Amniotic epithelial cell (primary cell): ENCODE measurements at places on chromosomes 4 and X.

GRCh38 chr4:121736735-121737351 is 28.1 kb downstream of the SMIM43 start:
- DNase-seq, result peak; percentile 56

- DNase-seq, result no peak
Measured at GRCh38 chr4:153018031-153018430, 81.9 kb downstream of the FHDC1 start.

DNA sequence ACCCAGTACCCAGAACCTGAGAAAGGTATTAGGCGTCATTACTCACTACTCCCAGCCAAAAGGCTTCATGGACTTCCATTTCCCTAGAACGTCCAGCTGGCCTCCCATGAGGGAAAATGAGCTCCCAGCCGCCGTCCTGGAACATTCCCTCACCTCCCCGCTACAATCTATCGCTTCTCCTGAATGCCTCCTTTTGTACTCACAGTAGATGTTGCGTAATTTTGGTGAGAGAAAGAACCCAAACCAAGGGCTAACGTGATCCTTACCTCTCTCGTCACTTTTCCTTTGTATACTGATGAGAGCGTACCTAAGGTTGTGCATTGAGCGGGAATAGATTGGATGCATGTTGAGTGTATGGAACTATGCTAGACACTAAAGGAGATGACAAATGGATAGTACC is 161.9 kb downstream of the TENM3 start:
- DNase-seq, result no peak

GRCh38 chr4:25842229-25842845 is 20.5 kb downstream of the SEL1L3 start:
- DNase-seq, result no peak

GRCh38 chrX:27976284-27976683 is 5.0 kb downstream of the DCAF8L1 start:
- no peak for DNase-seq

DNA sequence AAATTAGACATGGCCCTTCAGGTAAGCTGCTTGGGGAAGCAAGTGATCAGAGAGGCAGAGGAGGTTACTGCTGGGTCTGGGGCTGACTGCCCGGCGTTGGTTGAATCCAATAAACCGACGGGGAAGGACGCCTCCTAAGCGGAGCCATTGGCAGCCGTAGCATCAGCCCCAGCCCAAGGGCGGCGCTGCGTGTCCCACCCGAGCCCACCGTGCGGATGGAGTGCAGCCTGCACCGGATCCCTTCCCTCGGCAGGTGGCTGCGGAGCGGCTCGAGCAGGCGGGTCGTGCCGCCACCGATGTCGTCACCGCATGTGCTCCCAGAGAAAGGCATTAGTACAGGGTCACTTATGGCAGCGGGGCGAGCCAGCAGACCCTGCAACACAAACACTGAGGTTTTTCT is 82.1 kb downstream of the ALPK1 start:
- DNase-seq, result no peak
